HEK293T (cell line): ENCODE measurements at places on chromosomes 16 and 17.
A peak's percentile ranks its signal among the peaks of the same experiment; 100 is the strongest.

DNA sequence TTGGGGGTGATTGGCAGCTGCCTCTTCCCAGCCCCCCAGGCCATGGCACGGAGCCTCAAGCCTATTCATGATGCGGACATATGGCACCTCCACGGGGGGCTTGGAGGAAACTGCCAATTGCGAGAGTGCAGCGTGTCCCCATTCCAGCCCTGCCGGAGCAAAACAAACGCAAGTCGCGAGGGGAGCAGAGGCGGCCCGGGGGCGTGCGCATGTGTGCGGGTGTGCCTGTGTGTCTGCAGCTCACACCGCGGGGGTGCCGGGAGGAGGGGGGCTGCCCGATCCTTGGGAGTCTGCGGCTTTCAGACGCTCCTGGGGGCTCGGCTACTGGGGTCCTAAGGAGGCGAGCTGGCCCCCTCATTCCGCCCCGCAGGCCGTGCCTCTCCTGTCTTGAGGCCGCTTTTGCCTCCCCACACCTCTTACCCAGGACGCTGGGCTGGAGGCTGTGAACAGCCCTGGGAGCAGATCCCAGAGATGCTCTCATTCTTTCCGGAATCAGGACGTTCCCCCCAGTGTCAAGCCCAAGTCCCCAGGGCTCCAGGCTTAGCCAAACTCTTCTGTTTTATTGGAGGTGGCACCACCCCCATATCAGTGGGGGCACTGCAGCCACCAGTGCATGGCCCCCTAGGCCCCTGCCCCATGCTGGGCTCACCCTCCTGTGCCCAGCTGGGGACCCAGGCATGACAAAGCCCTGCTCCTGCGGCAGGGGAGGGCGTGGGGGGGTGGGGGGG, 29.1 kb downstream of the ENDOV start:
- no peak for DNase-seq

DNA sequence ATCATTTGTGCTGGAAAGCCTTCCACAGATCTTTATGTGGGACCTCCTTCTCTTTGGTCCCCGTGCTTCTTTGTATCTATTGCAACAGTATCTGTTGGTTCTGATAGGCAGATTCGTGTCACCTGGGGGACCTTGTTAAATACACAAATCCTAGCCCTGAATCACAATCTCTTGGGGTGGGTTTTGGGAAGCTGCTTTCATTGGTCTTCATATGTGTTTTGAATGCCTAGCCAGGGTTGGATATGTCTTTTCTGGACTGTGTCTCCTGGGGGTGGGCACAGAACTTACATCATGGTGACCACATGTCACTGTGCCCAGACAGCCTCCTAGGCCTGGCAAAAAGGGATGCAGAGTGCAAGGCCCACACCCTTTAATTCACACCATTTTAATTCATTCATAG, 81.0 kb upstream of the HNF1B start:
- DNase-seq, result no peak

DNA sequence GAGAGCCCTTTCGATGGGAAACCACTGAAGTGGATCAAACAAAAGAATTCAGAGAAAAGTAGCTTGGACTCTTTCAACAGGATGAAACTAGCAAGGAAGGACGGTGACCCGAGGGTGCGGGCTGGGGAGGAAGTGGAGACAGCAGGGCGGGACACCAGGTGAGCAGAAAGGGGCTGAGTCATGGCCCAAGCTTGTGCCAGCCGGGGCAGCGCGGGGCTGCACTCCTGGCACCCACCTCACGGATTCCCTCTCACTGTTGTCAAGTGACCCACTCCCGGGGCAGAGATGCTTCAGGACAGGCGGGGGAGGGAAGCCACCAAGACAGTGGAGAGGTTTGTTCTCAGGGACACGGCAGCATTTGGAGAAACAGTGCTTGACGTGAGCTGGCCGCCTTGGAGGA, 10.7 kb upstream of the RNF222 start:
- DNase-seq, result no peak

GRCh38 chr17:61251939-61252865, 147.4 kb upstream of the TBX2 start:
- no peak for DNase-seq

DNA sequence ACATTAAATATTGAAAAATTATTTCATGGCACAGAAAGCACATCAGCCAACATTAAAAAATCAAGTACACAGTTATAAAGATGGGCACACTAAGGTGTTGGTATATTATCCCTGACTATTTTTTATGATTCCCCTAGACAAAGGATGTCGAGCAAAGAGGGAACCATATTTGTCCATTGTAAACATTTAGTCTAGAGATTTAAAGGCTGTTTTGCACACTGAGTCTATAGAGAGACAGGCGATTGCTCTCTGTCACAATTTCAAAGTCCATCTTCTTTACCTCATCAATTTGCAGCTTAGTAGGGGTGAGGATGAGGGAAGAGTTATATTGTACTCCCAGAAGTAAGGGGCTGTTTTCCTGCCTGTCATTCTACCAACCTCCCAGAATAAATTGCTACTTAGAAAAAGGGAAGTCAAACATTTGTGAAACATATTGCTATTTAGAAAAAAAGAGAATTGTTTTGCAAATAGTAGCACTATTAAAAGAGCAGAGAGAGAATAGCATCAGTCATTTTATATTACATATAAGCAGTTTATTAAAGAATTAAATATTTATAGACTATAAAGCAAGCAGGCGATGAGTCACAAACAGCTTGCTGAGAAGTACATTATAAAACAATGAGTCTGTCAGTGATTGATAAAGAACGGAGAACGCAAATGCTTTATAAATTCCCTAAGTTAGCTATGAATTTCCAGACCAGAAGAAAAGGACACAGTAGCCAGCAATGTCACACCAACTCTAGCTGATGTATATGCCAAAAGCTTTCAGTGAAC, 270.6 kb upstream of the PMFBP1 start:
- DNase-seq, result no peak

DNA sequence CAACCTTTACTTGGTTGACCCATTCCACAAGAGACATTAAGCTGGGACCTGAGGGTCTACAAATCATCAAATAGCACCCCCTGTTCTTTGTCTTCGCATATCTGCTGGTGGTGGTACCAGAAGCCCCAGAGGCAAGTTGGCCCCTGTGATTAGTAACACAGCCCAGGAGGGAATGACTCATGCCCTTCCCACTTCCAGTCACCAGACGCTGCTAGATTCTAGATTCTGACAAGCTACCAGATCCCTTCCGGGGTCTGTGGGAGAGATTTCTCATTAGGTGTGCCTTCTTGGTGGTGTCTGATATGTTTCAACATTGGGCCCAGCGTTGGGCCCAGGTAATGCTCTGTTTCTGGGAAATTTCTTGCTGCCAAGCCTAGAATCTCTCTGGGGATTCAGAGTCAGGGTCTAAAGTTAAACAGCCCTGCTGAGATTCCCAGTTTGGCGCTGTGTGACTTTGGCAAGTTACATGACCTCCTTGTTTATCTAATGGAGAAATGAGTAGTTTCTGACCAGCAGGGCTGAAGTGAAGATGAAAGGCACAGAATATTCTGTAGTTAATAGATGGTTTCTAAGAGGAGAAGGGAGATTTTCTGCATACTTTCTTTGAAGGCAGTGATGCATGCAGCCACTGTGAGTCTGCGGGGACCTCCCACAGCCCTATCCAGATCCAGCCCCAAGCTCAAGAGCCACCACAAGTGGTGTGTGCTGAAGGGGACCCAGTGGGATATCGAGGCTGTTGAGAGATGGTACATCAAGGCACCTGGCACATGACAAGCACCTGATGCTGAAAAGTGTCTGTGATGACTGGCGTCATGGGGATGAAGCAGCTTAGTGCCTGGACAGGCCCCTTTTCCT, 3.9 kb downstream of the TRPV2 start:
- DNase-seq, result peak; percentile 52

- DNase-seq, result no peak
Observed at GRCh38 chr17:17154556-17154955, 51.6 kb downstream of the PLD6 start.

- DNase-seq, result no peak
Observed at GRCh38 chr17:38597375-38597774, 8.4 kb downstream of the SRCIN1 start.

DNA sequence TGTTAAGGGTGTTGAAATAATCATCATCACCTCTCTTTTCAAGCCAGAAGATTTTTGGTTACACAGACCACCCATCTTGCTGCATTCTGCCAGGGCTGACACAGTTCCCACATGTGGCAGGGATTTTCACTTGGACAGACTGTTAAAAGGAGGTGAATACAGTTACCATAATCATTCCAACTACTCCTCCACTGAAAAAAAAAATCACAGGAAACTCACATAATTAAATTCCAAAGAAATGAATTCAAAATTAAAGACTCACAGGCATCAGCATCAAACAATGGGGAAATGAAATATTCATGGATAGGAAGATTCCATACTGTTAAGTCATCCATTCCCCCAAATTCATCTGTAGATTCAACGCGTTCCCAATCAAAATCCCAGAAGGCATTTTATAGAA, 209.4 kb downstream of the MRTFB start:
- no peak for DNase-seq

GRCh38 chr17:41667280-41668041, 21.2 kb upstream of the EIF1 start:
- no peak for DNase-seq

DNA sequence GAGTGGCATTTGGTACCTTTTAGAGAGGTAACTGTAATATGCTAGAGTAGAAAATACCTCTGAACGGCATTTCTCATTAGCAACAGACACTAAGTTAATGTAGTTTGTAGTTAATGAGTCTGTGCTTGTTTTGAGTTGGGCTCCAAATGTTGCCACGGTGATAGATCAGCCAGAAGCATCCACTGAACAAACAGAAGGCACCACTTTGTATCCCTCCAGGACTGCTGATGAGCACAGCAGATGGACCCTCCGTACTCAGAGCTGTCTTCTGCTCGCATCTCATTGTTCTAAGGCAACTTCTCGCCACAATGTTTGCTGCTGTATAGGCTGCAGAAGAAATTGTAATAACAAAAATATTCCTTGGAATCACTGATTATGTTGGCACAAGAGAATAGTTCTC, 56.1 kb downstream of the TNRC6C start:
- DNase-seq, result no peak

- no peak for DNase-seq
Observed at GRCh38 chr16:75304521-75305363, 53.3 kb upstream of the BCAR1 start.

DNA sequence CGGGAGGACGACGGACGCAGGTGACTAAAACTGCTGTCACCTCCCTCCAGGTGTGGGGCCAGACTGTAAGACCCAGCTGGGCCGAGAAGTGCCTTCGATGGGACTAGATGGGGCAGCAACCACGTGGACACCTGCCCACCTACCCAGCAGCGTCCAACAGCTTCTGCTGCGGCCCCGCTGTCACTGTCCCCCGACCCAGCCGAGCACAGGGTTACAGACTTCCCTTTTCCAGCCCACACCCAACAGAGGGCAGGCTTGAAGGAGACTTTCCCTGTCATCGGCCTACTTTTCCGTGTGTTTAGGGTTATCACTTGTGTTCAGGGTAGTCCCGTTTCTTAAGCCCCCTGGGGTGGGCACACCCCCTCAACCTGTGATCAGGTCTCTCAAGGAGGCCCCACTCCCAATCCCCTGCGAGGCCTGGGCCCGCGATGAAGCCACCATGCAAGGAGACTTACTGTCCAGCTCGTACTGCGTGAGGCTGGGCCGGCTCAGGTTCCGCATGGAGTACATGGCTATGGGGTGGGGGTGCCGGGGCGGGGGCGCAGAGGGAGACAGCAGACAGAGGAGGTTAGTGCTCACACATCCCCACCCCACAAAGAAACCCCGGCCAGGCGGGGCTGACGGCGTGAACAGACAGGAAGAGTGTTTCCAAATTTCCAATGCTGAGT, 68.8 kb upstream of the CDC42EP4 start:
- DNase-seq, result no peak

- no peak for DNase-seq
Observed at GRCh38 chr17:77253611-77254051, 112.9 kb downstream of the SEC14L1 start.

DNA sequence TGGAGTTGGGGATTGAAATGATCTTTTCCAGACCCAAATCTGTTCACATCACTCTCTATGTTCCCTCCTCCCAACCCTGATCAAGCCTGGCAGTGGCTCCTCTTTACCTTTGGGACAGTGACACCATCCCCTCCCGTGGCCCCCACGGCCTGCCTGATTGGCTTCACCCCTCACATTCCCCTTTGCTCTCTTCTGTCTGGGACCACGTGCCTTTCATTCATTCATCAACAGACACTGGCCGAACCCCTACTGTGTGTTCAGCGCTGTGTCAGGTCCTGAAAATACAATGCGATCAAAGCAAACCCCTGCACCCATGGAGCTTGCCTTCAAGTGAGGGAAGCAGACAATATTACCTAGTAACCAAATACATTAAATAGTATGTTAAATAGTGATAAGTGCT, 2.2 kb upstream of the ALOX12B start:
- DNase-seq, result no peak

GRCh38 chr17:48001197-48001596, 30.3 kb downstream of the CDK5RAP3 start:
- DNase-seq, result no peak

DNA sequence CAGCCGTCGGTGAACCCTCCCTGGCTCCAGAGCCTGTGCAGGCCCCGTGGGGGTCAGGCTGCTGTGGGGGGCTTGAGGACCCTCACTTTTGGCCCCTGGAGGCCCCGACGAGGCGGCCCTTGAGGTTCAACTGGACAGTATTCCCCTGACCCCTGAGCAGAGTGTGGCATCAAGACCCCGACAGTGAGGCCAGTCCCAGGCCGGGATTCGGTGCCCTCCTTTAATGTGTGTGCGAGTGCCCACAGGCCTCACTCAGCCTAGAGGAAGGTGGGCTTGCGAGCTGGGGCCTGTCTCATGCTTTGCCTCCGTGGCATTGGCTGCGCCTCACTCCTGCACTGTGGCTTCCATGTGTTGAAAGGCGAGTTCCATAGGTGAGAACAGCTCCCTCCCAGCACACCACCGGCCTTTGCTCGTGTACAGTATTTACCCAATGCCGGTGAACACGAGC, 94.5 kb downstream of the METRNL start:
- DNase-seq, result no peak

GRCh38 chr17:21474815-21475214, 98.7 kb downstream of the KCNJ12 start:
- DNase-seq, result no peak

DNA sequence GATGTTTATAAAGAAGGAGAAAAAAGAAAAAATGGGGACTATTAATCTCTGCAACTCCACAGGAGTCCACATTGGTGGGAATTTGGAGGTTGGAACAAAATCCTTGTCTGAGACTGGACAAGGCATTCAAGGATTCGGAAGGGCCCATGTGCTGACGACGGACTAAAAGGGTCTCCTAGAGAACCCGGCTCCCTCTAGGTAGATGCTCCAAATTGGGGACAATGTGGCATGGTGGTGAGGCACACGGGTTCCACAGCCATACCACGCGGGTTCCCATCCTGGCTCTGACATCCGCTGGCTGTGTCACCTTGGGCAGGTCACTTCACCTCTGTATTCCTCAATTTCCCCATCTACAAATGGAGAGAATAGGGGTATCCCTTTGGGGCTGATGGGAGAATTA, 227.4 kb downstream of the C16orf78 start:
- no peak for DNase-seq
